ENCODE measurements at places on chromosomes 4 and X.

DNA sequence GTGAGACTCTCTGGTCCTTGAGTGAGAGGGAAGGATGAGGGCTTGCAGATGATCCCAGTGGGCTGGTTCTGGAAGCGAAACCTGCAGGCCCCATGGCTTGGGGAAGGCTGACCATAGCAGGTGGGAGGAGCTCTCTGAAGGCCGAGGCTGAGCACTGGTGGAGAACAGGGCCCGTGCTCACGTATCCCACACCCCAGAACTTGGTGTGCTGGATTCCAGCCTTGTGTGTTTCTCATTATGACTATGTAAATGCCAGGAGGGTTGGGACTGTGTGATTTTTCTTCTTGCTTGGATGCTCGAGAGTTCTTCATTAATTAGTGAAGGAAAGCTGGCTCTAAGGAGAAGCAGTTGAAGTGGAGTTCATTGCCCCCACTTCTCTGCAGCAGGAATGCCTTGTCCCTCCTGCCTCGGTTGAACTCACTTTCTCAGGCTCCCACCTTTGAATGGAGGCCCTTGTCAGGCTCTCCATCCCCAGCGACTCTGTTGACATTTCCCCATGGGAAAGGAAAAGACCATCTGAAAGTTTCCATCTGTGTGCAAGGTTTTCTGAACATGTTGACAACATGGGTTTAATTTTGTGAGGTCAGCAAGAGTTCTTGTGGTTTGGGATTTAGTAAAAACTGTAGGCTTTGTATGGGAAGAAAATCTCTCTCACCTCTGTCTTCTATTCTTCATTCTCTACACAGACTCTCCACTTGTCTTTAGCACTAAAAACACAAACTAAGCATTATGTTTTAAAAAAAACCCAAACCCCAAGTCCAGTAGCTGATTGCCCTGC is 57.7 kb downstream of the TBL1X start:
- no peak for DNase-seq

DNA sequence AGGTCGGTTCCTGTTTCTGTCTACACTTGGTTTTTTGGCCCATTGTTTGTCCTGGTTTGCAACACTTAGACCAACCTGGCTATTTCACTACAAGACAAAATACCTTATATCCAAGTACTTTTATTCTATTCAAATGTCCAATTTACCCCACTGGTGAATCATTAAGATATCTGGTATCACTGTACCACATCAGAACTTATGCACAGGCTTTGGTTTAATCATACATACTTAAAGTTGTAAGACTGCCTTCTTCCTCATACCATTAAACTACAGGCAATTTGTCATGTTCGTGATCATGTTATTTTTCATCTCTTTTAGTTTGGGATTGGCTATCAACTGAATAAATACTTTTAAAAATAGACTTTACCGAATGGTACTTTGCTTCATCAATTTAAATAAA is 53.0 kb upstream of the ATOH1 start:
- no peak for DNase-seq

DNA sequence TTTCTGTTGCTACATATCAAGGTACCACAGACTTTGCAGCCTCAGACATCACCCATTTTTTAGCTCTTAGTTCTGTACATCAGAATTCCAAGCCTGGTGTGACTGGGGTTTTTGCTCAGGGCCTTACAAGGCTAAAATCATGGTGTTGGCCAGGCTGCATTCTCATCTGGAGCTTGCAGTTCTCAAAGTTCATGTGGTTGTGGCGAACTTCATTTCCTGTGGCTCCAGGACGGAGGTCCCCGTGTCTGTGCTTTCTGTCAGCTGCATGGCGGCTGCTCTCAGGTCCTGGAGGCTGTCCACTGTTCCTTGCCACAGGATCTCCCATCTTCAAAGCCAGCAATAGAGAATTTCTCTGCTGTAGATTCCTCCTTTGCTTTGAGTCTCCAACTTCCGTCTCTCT is 157.4 kb downstream of the STIM2 start:
- no peak for DNase-seq

DNA sequence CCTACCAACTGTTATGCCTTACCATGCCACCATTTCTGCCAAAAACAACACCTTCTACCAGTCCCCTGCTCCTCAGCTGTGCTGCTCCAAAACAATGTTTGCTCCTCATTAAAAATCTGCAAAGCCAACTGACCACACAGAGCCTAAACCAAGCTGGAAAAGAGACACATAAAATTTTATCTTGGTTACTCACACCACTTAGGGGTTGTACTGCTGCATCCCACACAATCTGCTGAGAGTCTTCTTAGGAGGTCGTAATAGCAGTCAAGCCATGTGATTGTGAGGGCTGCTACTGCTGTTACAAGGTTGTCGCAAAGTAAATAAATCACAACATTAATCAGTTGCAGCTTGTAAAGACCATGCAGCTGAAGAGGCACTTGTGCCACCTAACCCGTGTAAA is 607.4 kb upstream of the FAM241A start:
- no peak for DNase-seq

- DNase-seq = no peak
Observed at GRCh38 chrX:73831500-73831899, 268.5 kb downstream of the CHIC1 start.

DNA sequence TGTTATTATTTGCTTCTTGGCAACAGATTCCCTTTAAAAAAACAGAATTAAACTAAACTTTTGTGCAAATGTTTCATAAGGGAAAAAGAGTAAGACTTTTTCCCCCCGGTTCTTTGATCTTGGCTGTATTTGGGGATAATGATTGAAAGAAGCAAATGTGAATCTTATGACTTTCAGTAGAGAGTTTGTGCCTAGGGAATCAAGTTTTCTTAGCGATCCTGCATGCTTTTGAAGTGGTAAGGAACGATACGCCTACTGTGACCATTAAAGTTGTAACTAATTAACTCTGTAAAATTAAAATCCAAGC is 9.0 kb downstream of the ATP10D start:
- DNase-seq = no peak

DNA sequence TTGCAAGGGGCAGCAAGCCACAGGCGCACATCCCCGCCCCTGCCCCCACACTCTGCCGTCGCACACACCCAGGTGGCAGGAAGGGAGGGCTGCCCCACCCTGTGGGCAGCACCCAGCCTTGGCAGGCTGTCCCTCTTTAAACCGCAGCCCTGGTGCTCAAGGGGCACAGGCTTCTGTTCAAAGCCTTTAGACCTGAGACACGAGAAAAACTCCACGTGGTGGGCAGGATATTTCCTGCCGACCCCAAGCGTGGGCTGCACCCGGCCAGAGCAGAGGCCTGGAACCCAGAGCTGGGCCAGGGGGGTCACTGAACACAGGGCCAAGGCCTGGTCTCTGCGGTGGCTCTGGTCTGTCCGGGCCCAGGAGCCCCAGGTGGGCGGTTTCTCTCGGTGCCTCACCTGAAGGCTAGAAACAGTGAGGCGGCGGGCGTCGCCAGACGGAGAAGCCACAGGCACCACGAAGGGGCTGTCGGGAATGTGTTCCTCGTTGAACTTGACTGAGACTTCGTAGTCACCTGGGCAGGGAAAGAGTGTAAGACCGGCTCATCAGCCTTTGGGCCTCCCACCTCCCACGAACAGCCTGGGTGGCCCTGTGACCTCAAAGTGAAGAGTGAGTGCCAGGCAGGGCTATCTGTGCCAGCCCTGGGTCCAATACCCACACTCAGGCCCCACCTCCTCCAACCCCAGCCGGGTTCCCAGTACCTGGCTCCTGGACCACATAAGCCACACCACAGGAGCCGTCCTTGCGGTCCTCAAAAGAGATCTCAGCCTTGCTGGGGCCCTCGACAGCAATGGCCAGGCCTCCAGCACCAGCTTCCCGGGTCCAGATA is 23.0 kb downstream of the FLNA start:
- DNase-seq = no peak

DNA sequence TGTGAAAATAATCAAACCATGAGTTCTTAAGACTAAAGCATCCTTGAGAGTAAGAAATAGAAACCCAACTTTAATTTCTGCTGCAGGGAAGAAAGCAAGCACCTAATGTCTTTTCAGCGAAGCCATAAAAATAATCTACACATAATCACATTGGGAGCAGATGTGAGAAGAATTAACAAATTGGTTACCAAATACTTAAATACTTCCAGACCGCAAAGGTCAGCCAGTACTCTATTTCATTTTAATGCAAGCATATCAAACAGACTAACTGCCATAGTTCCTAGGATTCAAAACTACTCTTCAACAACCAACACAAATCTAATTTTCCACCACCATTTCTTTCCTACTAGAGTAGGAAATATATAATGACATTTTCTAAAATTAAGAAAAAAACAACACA is 144.8 kb upstream of the SLIT2 start:
- DNase-seq = no peak

DNA sequence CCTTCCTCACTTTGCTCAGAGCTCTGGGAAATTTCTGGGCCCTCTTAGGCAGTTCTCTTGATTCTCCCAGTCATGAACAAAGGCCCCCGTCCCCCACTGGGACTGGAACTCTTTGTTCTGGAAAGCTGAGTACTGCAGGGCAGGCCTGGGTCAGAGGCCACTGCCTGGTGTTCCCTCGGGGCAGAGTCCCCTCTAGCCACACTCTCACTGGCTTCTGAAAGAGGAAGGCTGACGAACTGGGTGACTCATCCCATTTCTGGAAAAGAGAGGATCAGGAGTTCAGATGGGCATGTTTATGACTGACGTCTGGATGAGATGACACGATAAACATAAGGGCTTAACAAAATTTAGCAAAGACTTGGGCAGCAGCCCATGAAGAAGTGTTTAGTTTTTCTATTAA is 47.7 kb downstream of the DDX3X start:
- DNase-seq = no peak

GRCh38 chr4:6472008-6472386 is 417 bp downstream of the PPP2R2C start:
- DNase-seq = no peak

DNA sequence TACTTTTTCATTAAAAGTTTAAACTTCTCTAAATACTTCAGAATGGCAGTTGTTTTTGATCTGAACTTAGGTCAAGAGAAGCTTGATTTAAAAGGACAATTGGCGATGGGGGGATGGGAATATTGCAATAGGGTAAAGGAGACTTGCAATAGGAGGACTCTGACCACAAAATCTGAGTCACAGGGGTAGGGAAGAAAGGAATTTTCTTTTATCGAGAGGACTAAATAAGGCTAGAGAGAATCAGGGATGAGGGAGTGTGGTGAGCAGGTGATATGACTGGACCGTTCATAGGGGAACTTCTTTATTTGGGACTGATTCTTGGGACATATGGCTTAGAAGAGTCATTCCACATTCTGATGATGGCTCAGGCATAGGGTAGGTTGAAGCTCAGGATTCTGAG is 1260.2 kb downstream of the ADGRL3 start:
- DNase-seq = no peak

GRCh38 chr4:121923306-121923705 is 28.6 kb downstream of the TRPC3 start:
- DNase-seq = no peak

GRCh38 chrX:113747274-113747973 is 836.5 kb upstream of the HTR2C start:
- no peak for DNase-seq

- no peak for DNase-seq
Observed at GRCh38 chr4:89539374-89539773, 231.8 kb upstream of the GPRIN3 start.

- DNase-seq = no peak
Observed at GRCh38 chr4:165208221-165208652, 876 bp downstream of the KLHL2 start.

- DNase-seq = no peak
Observed at GRCh38 chr4:156971165-156971675, 379 bp downstream of the PDGFC start.

GRCh38 chrX:63746278-63746677 is 38.7 kb downstream of the ARHGEF9 start:
- DNase-seq = no peak

- DNase-seq = no peak
Observed at GRCh38 chr4:176611381-176611780, 181.3 kb downstream of the VEGFC start.

- no peak for DNase-seq
Observed at GRCh38 chrX:39367416-39367815, 566.2 kb downstream of the MID1IP1 start.

GRCh38 chr4:140469791-140470733 is 28.0 kb downstream of the MGAT4D start:
- no peak for DNase-seq

DNA sequence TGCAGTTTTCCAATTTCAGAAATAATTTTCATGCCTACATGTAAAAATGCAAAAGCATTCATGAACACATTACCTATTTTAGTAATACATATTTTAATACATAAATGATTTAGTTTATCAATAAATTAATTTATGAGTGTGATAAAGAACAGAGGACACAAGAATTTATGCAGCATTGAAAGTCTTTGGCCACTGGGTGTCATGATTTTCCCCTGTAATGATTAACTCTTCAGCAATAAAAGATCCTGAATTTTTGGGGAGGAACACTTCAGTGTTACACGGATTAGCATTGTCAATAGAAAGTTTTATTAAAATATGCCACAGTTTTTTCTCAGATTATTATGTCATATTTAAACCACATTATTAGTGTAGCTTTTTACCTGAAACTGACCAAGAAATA is 8.6 kb upstream of the VCX2 start:
- no peak for DNase-seq

- no peak for DNase-seq
Observed at GRCh38 chr4:7542781-7543180, 108.1 kb upstream of the PSAPL1 start.

DNA sequence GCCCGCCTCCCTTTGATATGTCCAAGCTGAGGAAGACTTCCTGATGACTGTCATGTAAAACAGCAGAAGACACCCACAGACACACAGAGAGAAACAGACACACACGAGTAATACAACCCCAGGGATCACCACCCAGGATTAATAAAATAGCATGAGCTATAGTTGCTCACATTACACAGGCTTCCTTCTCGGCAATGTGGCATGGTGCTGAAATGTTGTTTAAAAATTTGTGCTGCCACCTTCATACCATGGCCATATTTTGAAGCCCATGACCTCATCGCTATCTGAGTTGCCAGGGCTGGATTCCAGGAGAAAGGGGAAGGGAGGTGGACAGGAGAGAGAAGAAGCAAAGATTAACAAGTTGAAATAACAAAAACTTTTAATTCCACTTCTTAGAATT is 111.7 kb downstream of the SYNPO2 start:
- no peak for DNase-seq

- DNase-seq = no peak
Observed at GRCh38 chrX:136896121-136896914, 15.8 kb upstream of the RBMX start.

GRCh38 chr4:145299380-145300076 is 119.1 kb upstream of the OTUD4 start:
- peak; percentile 10 for DNase-seq

GRCh38 chrX:115337491-115338144 is 48.1 kb downstream of the LUZP4 start:
- DNase-seq = no peak

DNA sequence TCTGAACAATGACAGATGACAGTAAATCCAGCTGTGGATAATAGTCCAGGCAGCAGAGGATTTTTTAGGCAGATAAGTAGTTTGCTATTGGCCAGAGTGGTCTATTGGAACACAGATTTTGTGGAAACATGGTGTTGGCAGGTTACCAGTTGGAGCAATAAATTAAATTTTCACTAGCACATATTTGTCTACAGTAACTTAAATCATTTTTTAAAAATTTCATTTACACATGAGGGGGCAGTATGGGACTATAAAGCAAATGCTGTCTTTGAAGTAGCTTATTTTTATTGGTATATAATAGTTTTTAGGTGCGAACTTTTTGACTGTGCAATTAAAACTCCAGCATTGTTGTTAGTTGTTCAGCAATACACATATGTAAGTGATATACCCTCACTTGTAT is 289.8 kb downstream of the ARHGAP10 start:
- no peak for DNase-seq
